T-helper 9 cell (primary cell): ENCODE measurements at places on chromosomes 16 and 17.

- DNase-seq, result no peak
These were observed 92.9 kb downstream of the YPEL2 start for GRCh38 chr17:59424331-59424730.

DNA sequence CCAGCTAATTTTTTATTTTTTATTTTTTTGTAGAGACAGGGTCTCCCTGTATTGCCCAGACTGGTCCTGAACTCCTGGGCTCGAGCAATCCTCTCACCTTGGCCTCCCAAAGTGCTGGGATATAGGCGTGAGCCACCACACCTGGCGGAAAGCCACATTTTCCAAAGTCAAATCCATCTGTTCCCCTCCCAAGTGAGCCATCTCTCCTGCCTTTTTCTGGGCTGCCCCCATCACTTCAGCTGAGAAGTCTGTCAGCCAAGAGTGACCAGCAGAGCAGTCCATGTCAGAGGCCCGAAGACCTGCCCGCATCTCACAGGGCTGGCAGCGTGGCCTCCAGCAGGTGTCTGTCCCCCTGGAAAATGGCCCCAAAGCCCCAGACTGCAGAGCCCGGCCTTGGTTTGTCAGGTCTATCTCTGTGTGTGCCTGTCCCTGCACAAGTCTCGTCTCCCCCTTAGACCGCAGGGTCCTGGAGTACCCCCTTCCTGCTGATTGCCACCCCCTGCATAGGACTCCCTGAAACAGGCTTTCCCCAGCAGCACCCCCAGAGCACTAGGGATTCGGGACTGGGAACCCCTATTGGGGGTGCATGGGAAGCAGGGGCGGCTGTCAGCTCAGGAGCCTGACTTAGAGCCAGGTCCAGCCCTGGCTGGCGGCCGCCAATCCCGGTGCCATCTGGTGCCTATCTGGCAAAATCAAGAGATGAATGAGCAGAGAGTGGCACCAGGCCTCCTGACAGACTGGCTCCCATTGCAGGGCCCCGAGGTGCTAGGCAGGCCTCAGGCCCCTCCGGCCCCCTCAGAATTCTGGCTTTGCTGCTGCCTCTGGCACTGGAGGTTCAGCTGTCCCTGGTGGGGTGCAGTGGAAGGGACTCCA, 7.8 kb downstream of the TTYH2 start:
- no peak for DNase-seq

DNA sequence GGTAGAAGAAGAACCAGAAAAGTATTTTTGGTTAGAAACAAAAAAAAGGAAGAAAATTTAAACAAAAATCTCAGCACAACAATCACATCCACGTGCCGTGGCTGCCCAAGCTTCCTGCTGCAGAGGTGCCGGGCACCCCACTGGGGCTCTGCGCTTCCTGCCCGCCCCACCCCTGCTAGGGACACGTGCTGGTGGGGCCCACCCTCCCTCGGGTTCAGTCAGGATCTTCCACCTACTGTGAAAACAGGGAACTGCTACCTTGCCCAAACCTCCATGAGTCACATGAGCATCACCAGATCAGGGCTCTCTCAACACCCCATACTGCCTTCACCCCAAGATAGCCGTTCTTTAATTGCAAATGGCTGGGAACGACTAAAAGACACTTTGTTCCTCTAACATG, 24.4 kb upstream of the CYTH1 start:
- DNase-seq, result peak; percentile 64

GRCh38 chr16:13621639-13622038, 298.3 kb upstream of the ERCC4 start:
- no peak for DNase-seq

DNA sequence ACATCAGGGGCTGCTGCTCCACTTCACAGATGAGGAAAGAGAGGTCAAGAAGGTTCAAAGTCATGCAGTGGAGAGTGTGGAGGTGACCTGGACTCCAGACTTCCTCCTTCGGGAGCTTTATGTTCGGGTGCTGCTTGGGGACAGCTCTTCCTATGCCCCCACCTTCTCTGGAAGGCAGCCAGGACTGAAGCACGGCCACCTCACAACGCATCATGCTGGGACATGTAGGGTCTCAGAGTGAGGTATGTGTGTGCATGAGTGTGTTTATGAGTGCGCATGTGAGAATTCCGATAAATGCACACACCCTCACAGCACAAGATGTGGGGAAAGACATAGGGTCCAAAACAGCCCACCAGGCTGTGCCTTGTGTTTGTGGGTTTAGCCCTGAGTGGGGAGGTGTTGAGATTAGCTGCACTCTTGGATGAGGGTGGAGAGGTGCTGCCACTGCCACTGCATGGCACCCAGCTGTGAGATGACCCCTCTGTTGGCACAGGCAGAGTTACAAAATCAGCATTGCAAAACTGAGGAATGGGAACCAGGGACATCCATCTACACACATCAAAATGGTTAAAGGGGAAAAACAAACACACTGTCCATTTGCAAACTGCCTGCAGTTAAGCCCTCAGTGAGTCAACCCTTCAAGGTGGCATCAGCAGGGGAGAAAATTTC, 367.4 kb downstream of the SEC14L1 start:
- no peak for DNase-seq

DNA sequence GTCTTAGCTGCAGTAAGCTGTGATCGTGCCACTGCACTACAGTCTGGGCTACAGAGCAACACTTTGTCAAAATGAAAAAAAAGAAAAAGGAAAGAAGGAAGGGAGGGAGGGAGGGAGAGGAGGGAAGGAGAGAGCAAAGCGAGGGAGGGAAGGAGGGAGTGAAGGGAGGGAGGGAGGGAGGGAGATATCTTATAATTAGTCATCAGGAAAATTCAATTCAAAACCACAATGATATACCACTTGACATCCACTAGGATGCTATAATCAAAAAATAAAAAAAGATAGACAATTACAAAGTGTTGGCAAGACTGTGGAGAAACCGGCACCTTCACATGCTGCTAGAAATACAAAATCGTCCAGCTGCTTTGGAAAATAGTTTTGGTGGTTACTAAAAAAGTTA, 93.8 kb downstream of the CDC27 start:
- DNase-seq, result no peak

DNA sequence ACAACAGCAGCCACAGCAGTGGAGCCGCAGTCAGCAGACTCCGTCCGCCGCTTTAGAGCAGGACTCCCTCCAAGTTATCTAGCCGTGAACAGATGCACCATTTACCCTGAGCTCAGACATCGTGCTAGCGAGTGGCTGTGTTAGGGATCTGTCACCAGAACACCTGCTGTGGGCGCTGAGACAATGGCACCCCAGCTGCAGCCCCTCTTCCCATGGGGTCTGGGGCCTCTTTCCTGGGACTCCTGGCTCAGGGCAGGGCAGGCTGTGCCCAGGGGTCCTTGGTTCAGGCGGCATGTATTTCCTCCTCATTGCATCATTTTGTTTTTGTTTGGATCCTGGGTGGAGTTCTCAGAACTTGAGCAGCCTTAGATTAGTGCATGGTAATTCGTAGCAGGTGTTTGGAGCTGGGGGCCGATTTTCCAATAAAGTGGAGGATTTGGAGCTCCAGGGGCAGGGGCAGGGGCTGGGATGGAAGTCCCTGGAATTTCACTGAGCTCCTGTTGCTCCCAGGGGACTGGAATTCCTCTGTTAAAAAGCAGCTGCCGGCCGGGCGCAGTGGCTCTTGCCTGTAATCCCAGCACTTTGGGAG, 23.4 kb downstream of the NMRAL1 start:
- DNase-seq, result no peak

DNA sequence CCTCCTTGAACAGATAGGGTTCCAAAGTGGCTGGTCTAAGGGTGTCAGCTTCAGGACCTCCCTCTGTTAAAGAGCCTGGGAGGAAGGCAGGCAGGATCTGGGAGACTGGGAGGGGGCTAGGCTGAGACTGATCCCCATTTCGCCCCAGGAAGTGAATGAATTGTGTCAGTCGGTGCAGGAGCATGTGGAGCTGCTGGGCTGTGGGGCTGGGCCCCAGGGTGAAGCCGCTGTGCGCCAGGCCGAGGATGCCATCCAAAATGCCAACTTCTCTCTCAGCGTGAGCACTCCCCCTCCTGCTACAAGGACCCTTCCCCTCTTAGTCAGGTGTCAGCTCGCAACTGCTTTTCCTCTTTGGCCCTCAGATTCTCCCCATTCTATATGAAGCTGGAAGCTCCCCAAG, 6.1 kb downstream of the CARMIL2 start:
- DNase-seq, result no peak

DNA sequence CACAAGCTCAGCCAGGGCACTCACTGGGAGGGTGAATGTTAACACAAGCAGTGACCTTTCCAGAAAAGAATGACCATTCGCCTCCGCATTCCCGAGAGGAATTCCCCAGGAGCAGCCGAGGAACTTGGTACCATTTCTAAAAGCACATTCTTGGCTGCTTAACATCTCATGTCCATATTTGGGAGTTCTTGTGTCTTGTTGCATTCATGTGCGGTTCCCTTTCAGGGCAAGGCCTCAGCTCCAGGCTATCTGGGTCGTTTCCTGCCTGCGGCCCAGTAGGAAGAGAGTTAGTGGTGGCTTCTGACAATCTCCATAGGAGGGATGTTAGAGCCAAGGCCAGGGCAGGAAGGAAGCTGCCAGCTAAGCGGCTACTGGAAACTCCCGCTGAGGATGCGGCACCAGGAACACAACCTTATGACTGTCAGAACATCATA, 27.8 kb upstream of the MEAK7 start:
- DNase-seq, result no peak

DNA sequence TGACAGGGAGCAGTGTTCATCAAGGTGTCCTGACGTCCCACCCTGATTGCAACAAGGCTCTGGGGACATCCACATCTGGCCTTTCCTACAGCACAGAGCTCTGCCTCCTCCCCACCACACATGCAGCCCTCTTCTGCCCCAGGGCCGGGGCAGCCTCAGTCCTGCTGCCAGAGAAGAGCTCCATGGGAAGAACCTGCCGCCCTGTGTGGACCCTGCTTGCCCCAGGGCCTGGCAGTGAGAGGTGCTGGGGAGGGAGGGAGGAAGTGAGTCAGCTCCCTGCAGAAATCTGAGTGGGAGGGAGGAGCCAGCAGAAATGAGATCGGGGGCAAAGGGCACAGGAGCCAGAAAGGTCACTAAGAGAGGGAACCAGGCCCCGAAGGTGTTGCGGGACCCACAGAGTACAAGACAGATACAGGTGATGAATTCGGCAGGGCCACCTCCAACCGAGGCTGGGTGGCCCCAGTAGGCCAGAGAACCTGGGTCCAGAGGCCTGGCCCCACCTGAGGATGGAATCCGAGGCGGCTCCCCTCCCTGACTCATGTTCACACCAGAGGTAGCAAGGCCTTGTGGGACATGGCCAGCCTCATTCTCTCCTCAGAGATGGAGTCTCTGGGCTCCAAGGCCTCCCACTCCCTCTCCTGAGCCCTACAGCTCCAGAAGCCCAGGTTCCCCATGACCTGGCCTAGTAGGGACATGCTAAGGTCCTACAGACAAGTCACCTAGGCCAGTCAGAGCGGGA, 24.8 kb downstream of the MYO18A start:
- DNase-seq, result peak; percentile 39

- no peak for DNase-seq
These were observed 144.5 kb downstream of the GRIN2A start for GRCh38 chr16:10037751-10038150.

DNA sequence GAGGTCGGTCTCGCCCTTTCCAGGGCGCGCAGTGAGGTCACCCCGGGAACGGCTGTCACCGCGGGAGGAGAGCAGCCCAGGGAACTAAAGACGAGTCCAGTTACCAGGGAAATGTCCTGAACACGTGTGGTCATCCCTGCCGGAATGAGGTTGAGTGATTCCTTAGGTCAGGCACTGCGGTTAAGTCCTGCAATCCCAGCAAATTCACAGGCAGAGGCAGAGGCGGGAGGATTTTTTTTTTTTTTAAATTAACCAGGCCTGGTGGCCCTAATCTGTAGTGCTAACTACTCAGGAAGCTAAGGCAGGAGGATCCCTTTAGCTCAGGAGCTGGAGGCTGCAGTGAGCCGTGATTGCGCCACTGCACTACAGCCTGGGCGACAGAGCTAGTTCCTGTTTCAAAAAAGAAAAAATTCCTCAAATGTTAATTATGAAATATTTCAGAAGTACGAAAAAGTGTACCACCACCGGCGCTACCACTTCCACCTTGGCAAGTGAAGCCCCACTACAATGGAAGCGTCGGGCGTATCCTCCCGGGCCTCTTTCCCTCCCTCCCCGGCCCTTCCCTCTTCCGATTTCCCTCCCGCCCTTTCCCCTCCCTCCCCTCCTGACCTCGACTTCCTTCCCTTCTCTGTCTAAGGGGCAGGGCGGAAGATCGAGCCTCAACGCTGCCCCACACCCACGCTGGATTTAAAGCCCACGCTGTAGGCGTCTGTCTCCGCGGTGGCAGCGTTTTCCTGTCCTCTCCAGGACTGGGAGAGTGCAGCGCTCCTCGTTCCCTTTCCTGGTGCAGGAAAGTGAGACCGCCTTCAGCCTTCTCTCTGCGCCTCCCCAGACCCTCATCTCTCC, 27.3 kb downstream of the SLFN11 start:
- DNase-seq, result peak; percentile 28

DNA sequence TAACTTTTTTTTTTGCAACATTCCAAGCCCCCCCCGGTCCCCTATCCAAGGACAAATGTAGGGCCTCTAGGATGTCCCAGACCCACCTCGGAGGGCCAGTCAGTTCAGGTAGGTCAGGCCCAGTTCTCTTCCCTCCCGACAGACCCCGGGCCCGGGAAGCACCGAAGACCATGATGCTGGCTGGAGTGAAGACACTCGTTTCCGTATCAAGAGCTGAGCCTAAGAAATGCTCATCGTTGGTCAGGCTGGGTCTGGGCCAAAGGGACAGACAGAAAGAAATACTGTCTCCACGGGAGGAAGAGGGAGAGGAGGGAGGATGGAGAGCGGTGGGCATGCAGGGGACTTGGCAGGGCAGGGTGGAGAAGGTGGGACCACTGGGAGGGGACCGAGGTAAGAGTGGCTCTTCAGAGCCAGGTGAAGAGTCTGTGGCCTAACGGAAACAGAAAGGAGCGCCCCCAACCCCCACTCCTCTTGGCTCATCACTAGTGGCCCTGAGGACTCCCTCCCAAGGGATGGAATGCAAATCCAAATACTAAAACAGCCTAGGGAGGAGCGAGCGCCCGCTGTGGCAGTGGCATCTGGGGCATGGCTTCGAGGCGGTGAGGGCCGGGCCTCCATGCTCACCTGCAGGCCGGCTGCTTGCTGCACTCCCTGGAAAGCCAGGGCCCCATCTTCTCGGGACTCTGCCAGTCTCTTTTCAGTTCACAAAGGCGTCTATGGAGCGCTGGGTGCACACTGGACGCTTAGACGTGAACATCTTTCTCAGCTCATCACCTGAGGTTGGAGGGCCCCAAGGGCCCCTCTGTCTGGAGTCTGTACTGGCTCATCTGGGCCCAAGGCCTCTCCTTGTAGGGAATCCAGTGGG, 1.7 kb upstream of the ROGDI start:
- DNase-seq, result no peak

- no peak for DNase-seq
These were observed 22.5 kb upstream of the CHMP6 start for GRCh38 chr17:80969030-80969673.

GRCh38 chr17:79720705-79721292, 9.9 kb upstream of the ENPP7 start:
- no peak for DNase-seq
